Hippocampal formation (tissue), 2 donors: ENCODE measurements at places on chromosomes 1 and 21.

- no peak for DNase-seq
Measured at GRCh38 chr1:147211577-147211976, 13.6 kb downstream of the FMO5 start.

- DNase-seq, result no peak
Measured at GRCh38 chr1:93611668-93612067, 70.0 kb downstream of the BCAR3 start.

- no peak for DNase-seq
Measured at GRCh38 chr21:19420565-19420964, 1017.0 kb upstream of the TMPRSS15 start.

DNA sequence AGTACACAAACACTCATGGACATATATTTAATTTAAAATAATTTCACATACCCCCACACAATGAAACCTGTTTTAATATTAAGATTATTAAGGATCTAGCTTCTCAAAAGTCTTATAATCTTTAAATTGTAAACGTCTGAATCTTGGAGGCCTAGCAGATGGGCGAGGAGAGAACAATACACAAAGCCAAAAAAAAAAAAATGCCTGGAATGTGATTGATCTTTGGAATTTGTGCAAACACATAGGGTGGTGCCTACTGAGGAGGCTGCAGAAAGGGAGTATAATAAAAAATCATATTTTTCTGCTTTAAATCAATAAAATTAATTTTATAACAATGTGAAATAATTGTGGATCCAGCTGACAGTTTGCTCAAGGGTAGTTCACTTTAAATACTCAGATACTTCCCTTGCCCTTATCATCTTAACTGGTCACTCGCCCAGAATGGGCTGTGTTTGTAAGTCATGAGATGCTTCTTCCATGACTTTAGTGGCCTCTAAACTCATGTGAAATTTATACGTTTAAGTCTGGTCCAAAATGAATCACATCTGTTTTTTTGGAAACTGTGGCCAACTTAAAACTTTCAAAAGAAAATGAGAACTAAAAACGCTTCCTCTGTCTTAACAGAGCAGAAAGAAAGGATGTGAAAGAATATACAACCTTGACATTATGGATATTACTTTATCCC lies 802.8 kb upstream of the CXADR start:
- no peak for DNase-seq

- DNase-seq, result no peak
Measured at GRCh38 chr1:29166291-29166878, 15.3 kb downstream of the SRSF4 start.

DNA sequence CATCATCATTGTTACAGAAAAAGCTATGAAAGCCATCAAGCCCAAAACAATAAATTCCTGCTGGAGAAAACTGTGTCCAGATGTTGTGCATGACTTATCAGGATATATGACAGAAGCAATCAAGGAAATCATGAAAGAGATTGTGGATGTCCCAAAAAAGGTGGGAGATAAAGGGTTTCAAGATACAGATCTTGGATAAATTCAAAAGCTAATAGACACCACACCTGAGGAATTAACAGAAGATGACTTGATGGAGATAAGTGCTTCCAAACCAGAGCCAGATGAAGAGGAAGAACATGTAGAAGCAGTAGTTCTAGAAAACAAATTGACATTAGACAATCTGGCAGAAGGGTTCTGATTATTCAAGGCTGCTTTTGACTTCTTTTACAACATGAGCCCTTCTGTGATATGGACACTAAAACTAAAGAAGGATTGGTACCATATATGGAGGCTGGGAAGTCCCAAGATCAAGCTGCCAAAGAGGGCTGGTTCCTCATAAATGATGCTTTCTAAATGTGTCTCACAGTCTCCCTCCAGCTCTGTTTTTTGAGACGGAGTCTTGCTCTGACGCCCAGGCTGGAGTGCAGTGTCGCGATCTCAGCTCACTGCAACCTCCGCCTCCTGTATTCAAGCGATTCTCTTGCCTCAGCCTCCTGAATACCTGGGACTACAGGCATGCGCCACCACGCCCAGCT lies 32.1 kb upstream of the LRIG2 start:
- DNase-seq, result no peak
